Left kidney (tissue), 8 donors: ENCODE measurements at places on chromosomes 6 and 20.

DNA sequence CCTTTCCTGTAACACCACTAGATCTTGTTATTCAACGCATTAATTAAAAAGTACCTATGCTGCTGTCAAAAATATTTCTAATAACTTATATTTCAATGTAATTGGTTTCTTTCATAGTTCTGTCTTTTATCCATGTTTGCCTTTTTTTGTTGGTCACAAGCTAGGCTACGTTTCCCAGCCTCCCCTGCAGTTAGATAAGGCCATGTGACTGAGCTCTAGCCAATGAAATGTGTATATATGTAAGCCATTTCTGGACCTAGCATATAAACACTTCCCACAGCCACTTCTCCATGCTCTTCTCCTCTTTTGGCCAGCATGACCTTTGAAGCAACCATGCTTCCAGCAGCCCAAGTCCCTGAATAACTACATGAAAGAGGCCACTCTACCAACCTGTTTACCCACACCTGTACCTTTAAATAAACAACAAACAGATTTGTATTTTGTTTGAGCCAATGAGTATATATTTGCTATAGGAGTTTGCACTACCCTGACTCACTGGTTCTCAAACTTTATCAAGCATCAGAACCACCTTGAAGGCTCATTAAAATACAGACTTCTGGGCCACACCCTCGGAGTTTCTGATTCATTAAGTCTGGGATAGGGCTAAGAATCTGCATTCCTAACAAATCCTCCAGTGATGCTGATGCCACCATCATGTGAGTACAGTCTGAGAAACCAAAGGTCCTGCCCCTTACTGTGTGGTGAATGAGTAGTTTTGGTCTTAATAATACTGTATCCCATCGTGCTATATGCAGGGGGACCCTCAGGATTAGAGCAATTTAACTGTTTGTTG, 45.6 kb upstream of the BEND6 start:
- no peak for DNase-seq

- no peak for DNase-seq
Observed at GRCh38 chr6:68973066-68973465, 338.0 kb downstream of the ADGRB3 start.

DNA sequence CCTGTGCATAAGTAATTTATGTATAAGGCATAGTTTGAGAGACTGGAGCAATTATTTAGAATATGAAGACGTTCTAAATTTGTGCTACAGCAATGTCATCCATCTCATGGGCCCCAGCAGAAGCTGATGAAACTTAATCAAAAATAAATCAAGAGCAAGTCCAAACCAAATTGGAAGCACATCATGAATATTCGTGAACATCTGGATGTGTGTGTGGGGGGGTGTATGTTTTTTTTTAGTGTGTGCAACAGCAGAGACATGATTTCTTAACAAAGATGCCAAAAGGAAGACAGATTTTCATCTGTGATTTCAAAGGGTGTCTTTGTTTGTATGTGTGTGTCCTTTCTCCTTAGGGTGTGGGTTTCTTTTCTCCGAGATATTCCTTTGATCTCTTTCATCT, 58.9 kb downstream of the SASH1 start:
- DNase-seq: no peak

DNA sequence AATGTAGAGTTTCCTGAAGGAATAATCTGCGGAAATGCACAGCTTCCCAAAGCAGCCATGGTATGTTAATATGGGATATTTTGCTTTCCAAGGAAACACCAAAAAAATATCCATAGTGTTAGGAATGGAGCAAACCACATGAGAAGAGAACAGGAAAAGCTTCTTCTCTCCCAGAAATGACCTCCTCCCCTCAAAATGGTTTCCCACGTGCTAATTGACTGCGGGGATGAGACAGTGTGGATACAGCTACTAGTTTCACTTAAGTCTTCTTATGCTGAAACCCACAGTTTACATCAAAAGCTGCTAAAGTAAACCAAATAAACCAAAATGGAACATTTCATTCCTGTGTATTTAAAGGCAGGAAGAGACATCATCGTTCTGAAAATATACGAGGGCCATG, 69.4 kb downstream of the FYN start:
- no peak for DNase-seq

- DNase-seq: no peak
Observed at GRCh38 chr6:21935561-21936028, 342.0 kb downstream of the SOX4 start.

GRCh38 chr6:53793318-53794136, 1.3 kb upstream of the LRRC1 start:
- peak; percentile 82 for DNase-seq

GRCh38 chr20:14051454-14051853, 56.1 kb downstream of the MACROD2 start:
- DNase-seq: no peak

- DNase-seq: no peak
Observed at GRCh38 chr6:35018746-35019145, 122.4 kb downstream of the TCP11 start.

- peak; percentile 31 for DNase-seq
Observed at GRCh38 chr20:3563133-3563532, 92.3 kb downstream of the ATRN start.

DNA sequence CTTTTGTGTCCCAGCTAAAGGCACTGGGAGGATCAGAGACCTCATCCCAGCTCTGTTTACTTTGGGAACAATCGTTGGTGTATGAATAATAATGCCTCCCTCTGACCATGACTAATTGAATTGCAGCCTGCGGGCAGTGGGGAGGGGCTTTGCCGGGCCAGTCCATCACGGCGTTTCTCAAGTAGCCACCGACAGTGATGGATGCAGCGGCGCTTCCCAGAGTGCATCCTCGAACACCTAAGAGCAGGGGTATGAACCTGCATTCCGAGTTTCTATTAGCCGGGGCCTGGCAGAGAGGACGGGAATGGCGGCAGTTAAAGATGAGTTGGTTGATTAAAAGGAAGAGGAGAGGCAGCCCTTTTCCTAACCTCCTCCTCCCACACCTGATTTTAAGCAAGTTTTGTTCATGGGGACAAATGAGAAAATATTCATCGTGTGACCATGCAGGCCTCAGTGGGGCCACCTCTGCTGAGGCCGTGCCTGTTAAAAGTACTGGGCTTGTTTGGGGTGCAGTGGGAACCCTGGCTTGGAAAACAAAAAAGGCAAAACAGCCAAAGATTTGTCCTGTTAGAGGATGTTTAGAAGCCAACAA, 154.1 kb downstream of the FOXA2 start:
- DNase-seq: no peak

DNA sequence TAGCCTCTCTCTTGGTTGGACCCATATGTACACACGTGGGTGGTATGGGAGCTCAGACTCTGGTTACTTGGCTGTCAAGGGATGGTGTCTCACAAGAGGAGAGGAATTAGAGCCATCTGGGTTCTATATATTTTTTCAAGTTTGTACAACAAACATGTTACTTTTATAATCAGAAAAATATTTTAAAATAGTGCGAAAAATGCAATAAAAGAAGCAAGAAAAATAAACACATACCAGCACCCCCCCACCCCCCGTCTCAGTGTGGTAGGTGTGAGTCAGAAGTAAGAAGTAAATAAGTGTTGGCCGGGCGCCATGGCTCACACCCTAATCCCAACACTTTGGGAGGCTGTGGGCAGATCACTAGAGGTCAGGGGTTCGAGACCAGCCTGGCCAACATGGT, 2.1 kb upstream of the TIAM2 start:
- DNase-seq: no peak

DNA sequence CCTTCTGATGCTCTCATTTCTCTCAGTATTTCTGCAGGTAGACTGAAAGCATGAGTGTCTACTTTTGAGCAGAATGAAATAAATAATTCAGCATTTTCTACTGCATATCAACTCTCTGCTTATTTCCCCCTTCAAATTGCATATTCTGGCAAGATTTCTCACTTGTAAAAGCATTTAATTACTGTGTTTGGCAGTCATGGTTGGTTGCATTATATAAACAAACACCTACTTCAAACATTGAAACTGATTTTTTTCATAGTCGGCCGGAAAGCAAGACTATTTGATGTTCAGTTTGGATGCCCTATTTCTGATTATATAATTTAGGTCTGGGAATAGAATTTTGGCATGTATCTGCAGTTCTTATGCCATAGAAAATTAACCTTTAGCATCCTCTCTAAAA, 73.1 kb downstream of the PLEKHG1 start:
- no peak for DNase-seq

DNA sequence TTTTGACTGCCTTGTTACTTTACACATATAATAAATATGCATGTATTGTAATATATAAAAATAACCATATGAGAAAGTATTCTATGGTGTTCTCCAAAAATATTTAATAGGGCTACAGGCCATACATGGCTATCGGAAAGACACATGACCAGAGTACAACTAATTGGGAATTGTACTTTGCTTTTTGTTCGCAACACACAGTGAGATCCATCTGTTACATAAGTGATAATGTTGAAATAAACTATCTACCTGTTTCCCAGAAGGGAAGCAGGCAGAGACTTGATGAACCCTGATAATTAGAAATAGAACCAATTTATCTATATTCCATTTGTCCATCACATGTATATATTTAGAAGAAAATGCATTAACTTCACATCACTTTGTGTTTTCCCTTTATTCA, 344.0 kb upstream of the PLCB4 start:
- DNase-seq: no peak

- no peak for DNase-seq
Observed at GRCh38 chr20:13261460-13262301, 40.6 kb downstream of the ISM1 start.

DNA sequence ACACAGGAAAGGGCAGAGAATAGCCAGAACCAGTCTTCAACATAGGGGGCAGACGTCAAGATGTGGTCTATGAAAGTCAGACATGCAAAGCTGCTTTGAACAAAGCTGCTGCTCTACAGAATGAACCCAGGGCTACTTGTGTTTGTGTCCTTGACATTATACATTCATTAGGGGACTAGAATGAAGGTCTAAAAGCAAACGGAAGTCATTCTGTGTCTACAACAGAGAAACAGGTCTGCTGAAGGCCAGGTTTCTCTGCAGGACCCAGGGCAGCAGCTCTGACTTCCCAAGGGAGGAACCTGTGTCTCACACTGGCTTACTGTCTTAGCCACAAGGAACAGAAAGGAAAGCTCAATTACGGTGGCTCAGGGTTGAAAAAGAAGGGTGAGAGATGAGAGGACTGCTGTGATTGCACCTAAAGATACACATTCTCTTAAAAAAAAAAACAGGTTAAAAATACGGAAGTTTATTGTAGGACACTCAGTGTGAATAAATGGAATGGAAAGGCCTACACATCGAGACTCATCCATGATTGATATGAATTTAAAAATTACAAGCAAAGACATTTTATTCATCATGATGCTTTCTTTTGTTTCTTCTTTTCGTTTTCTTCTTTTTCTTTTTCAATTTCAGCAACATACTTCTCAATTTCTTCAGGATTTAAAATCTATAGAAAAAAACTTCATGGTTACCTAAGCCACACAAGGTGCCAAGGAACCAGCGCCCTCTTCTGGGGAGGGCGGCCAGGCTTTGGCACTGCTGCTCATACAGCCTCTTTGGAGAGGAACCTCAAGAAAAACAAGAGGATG, 6.7 kb downstream of the PSMA7 start:
- DNase-seq: no peak

- DNase-seq: no peak
Observed at GRCh38 chr20:64105846-64106434, 1.4 kb downstream of the NPBWR2 start.

DNA sequence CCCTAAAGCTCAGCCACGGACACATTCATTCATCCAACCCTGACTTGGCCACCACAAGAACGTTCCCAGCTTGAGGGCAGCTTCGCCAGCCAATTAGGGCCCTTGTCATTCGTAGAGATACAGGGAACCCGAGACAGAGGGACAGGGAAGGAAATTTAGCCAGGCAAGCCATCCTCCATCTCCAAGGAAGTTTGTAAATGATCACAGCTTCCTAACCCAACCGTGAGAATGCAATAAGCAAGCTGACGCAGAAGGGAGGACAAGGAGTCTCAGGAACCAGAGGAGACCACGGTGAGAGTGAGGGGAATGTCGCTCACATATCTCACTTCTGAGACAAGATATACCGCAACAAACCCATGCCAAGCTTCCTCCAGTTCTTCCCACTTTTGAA, 1.4 kb downstream of the TRAM2 start:
- no peak for DNase-seq

DNA sequence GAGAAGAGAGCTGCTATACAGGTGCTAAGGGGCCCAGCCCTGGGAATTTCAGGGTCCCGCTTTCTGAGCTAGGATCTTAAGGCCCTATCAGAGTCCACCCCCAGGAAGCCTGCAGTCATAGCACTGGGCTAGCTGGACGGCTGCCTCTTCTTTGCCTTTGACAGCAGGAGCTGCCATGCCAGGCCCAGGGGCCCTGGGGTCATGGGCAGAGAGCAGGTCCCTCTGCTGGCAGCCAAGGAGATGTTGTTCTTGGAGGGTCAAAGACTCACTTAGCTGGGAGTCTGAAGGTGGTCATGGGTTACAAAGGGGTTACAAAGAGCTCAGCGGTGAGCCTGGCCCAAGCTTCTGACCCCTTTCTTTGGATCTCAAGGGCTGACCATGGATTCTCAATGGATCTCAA, 52.7 kb downstream of the RPP21 start:
- DNase-seq: no peak

GRCh38 chr20:24060851-24061590, 72.4 kb upstream of the GGTLC1 start:
- no peak for DNase-seq

- DNase-seq: no peak
Observed at GRCh38 chr20:50575865-50576720, 65.9 kb downstream of the PTPN1 start.

DNA sequence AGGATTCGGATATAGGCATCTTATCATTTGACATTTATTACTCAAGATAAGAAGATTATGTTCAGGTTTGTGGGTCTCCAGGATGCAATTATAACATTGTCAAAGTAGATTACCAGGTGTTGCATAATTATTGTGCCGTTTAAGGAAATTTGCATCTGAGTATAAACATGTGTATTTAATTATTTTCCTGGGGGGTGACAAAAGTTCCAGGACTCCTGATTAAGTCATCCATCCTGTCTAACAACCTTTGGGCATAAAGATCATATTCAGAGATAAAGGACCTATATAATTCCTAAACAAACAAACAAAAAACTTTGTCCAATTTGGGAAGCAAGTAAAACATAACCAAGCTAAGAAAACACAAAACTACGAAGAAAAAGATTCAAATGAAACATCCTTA, 3.3 kb upstream of the PPP1R14C start:
- no peak for DNase-seq

DNA sequence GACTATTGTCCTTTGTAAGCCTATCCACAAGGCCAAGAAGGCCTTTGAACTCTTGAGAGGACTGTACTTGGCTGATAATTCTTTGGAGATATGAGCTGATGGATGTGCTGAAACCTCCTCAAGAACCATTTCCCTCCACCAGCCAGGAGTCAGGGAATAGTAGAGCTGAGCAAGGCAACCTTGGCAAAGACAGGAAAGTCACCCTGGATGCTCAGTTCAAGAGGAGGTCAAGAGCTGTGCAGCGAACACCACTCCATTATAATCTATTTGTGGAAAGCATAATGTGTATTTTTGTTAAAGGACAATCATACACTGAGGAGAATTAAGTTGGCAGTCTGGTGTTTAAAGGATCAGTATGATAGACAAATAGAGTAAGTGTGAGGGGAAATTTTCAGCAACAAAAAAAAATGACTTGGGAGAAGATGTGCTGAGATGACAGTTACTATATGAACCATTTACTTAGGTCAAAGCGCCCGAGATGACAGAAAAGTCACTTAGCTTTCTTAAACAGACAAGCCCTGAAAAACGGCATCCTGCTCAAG, 177.2 kb upstream of the COL21A1 start:
- DNase-seq: no peak
